ENCODE measurements at places on chromosomes 4 and X.

DNA sequence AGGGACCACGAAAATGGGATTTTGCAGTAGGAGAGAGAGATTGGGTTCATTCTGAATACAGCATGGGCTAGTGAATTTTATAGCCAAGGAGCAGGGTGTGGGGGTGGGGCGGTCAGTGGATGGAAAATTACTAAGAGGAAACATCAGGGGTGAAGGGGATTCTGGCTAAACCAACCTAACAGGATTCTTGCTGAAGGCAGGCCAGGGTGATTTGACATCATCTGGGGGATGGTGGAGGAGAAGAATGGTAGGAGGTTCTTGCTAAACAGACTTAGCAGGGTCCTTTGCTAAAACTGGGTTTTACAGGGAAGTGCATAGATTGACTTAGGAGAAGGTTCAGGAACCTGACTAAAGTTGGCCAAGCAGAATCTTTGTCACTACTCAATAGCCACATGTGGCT lies 91.9 kb downstream of the DNAAF6 start:
- DNase-seq: no peak

GRCh38 chrX:135543924-135544323 lies 23.5 kb downstream of the INTS6L start:
- DNase-seq: no peak

- no peak for DNase-seq
Observed at GRCh38 chrX:153214934-153215333, 35.9 kb downstream of the MAGEA1 start.

- peak; percentile 93 for DNase-seq
Observed at GRCh38 chrX:48696301-48696908, at the start of gene SUV39H1. TSS of gene SUV39H1 (plus strand) at chrX:48696734. CDS start at chrX:48696785, 51 bp downstream.

DNA sequence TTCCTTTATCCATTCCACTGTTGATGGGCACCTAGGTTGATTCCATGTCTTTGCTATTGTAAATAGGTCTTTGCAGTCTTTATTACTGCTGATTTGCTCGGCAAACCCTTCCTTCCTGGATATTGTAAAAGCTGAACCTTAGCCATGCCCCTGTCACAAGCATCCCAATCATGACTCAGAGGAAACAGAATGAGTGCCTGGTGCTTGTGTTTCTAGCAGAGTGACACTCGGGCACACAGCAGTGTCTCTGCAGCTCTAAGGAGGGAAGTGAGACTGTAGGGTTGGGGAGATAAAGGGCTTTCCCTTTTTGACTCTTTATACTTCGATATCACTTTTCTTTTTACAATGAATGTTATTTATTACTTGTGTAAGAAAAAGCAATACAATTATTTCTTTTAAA lies 83.3 kb downstream of the AKAP4 start:
- no peak for DNase-seq

DNA sequence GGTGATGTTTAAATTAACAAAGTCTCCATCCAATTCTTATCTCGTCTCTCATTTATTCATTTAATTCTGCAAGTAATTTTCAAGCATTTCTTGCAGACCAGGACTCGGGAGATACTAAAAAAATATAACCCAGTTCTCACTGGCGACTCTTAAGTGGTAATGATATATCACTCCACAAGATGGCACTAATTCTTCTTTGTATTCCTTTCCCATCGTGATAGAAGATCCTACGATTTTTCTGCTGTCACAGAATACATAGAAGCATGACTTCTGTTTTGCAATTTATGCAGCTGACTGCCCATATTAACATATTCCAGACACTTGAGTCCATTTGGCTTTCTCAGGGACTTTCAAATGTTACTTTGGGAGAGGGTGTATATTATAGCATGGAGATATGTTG lies 64.0 kb upstream of the FGF13 start:
- no peak for DNase-seq

DNA sequence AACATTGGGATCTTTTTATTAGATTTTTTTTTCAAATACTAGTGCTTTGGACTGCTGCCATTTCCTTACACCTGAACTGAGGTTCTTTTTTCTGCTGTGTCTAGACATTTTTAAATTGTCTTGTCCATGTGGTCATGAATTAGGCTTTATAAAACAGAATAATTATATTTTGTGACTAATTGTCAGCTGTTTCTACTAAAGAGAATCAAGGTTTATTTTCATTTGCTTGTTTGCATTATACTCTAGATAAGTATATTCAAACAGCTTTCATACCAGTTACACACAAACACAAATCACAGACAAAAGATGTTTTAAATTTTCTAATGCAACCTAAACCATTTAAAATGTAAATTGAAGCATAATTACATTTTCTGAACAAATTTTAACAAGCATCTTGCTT lies 194.7 kb downstream of the GALNTL6 start:
- DNase-seq: no peak

- no peak for DNase-seq
Observed at GRCh38 chr4:47530801-47531200, 45.7 kb downstream of the ATP10D start.

DNA sequence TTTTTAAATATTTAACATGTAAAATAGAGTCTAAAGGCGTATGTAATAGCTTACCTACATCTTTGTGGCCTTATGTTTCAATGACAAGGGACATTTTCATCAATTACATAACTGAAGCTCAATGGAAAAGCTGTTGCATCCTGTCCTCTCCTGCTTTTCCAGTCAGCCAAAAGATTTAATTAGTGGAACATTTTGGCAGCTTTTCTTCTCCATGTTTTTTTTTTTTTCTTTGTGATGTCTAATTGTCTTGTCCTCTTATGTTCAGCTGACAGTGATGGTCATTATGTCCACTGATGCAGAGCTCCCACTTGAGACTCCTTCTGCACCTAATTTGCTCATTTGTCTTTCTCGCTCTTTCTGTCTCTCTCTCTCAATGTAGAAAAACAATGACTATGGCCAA lies 422.2 kb downstream of the GABRG1 start:
- no peak for DNase-seq

GRCh38 chr4:48380583-48381167 lies 39.3 kb downstream of the SLAIN2 start:
- no peak for DNase-seq

DNA sequence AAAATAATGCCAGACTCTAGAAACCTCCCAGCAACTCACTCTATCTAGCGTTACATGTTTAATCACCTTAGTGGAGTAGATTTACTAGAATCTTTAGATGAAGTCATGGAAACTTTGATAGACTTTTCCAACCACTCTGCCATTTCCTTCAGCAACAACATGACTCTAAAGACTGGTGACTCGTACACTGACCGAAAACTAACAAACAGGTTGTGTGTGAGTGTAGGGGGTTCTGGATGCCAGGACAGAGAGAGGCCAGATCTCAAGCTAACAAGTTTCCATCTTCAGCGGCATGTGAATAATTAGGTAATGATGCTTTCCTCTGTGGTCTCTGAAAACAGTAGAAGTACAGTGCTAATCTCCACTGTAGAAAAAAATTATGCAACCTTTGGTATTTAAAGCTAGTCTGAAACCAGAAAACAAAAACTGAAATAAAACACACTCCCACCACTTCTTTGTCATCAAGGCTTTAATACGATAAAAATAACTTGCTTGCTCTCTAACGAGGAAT lies 286.4 kb downstream of the PRDM5 start:
- no peak for DNase-seq

DNA sequence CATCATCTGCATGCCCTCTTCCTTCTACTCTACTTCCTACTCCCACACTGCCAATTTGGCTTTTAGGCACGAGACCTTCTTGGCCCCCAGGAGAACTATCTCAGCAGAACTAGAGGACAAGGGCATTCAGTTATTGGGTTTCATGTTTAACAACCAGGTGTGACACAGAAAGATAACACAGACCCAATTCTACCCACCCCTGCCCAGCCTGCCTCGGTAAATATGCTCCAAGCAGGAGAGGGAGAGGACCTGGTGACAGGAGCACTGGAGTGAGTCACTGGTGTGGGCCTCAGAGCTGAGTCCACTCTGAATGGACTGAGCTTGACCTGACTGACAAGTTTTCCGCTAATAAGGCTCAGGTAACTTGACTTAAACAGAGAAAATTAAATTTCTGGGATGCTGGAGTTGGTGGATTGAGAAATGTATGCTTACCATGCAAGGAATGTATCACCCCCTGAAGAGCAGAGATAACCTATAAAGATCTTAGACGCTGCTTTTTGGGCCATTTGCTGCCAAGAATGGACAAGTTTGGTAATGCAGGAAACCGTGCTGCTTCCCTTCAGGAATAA lies 52.5 kb downstream of the CASP3 start:
- DNase-seq: no peak

DNA sequence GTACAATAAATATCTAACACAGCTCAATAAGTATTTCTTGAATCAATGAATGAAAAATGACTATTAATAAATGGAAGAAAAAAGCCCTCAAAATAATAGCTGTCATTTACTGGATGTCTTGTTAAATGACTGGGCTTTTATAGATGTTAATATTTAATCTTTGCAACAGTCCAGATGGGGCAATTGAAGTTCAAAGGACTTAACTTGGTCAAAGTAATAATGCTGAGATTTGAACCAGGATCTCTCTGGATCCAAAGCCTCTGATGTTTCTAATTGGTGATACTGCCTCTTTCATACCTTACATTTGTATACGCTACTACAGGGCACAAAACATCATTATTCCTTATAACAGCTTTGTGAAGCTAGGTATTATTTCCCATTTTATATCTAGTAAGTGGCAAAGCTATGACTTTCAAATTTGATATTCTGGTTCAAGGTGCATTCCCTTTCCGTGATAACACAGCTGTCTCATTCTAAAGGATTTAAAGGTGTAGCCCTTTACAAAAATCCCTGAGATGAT lies 72.6 kb downstream of the DCK start:
- no peak for DNase-seq

DNA sequence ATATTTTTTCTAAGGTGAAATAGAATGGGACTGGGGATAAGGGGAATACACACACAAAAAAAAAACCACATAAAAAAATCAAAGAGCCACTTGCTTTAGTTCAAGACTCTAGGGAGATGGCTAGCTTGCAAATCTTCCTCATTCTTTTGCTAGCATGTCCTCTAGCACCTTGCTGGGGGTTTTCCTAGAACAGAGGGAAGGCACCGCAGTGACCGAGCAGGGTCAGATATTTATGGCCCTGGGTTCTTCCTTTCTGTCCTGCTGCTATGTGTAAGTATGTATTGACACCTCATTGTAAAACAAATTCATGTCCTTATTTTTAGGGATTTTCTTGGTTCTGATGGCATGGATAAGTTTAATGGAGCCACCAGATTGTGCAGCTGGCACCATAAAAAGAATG lies 81.2 kb downstream of the SHISA3 start:
- no peak for DNase-seq

- no peak for DNase-seq
Observed at GRCh38 chr4:180828455-180829018, 1414.7 kb upstream of the TENM3 start.

DNA sequence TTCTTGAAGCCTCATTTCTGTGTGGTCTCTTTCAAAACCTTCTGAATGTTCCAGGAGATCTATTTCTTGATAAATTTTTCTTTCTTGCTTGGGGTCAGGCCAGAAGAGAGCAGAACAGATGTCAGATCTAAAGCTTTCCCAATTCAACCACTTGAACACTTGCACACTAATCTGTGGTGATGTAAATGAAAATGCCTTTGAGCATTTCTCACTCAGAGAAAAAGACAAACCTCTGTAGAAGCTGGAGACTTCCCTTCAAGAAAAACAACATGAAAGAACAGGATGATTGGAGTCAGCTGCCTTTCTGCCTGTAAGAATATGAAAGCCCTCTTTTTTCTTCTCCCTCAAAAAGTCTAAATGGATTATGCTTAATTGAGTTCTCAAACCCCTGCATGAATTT lies 11.2 kb downstream of the IGFBP7 start:
- no peak for DNase-seq

GRCh38 chr4:866761-867390 lies 40.9 kb upstream of the CPLX1 start:
- DNase-seq: no peak

DNA sequence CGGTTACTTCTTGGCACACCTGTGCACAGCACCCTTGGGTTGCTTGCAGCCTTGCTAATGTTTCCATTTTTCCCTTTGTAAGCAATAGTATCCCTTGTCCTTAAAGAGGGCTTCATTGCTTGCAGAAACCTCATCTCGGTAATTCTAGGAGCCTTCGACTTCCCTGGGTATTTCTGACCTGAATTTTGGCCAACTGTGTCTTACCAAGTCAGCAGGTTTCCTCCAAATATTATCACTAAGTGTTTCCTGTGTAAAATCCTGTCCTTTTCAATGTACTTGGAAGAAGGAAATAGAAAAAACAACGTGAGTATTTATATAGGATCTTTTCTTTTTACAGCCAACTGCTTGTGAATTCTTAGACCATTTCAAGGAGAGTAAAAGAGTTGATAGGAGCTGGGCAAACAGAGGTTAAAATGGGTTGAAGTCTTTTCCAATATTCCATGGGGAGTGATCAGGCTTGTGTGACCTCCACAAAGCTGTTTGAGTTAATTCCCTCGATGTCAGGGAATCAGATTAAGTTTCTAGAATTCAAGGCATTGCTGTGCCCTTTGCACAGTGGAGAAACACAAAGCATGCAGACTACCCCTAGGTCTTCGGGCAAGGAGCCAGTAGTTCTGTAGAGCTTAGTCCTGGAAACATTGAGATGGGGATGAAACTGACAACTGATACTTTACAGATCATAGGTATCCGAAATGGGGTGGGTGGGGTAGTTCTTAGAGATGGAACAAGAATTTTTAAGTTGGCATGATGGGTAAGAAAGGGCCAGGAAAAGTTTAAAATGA lies 209.9 kb downstream of the CPE start:
- no peak for DNase-seq

- DNase-seq: no peak
Observed at GRCh38 chr4:107858158-107858742, 33.5 kb downstream of the SGMS2 start.

DNA sequence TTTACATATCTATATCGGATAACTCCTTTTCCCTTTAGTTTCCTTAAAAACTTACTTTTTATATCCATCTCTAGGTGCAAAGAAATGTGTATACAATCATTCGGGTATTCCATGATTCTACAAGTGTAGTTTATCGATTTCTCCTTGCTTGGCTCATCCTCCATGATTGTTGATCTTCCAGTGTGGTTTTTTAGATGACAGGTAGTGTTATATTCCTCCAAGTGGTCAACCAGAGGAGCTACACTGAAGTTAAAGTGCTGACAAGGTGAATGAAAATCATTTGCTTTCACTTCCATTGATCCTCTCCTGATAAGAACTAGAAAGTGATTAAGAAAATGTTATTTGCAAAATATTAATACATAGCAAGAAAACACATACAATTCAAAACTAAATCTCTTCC lies 38.5 kb downstream of the TMEM156 start:
- no peak for DNase-seq

DNA sequence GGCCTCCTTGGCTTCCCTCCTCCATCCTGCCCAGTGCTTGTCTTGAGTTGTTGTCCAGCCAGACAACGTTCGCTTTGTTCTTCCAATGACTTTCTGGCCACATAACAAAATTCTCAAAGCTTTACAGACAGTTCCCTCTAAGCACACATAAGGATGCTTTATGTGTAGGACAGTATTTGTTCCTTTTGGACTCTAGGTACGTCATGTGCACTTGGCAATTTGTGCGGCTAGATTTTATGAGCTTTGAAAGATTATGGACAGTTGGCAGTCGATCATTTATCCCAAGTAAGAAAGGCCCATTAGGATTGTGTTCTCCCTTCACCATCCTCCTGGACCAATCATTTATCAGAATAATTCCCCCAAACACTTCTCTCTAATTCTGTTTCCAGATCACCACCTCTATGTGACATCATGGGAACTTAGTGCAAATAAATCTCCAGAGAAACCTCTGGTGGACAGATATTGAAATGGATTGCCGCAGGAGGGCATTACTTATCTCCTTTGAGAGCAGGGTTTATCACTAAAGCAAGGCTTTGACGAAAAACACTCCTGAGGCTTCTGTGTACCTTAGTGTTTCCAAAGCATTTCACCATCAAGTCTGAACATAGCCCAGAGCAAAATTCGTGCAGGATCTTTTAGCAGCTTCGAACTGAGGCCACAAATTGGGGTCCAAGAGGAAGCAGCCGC lies 77.4 kb upstream of the BMPR1B start:
- DNase-seq: no peak
